IPS-NIHi11 (cell line): ENCODE measurements at places on chromosomes 7 and 10.

DNA sequence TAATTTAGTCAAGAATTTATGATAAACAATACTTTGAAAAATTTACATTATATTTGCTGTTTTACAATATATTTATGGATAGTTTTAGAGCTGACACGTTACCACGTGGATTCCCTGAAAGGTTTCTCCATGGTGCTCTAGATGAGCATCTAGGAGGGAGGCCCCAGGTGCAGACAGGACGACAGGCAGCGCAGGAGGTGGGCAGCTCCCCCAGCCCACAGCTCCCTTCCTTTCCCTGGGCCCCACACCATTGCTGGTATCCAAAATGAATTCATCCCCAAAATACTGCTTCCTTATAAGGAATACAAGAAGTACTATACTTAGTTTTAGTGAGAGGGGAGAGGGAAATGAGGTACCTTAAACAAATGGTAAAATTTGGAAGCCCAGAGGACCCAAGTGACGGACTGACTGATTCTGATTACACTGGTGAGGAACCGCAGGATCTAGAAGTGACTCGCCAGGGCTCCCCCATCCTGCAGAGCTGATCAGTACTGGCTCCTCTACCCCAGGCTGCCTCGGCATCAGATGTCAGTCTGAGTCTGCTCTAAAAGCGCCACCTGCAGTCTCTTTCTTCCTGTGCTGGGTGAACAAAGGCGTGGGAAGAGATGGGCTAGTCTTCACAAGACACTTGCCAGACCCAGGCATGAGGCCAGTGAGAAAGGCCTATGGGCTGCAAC, 89.2 kb downstream of the DLG5 start:
- peak; percentile 86 for DNase-seq

- DNase-seq: no peak
Observed at GRCh38 chr10:35011771-35012191, 78.4 kb downstream of the CUL2 start.

DNA sequence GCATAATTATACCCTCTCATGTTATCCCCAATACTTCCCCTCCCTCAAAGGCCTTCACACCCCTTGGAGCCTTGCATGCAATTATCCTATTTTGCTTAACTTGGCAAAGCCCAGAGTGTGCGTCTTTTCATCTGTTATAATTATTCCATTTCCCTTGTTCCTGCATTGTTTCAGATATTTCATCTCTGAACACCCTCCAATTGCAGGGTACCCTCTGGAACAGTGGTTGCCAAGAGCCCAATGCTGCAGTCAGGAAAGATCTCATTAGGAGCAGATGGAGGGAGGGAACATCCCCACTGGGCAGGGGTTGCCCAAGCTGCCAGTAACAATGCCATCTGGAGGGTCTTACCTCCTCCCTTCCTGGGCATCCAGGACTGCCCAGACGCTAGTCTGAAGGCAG, 18.4 kb upstream of the GOLGA7B start:
- DNase-seq: no peak

DNA sequence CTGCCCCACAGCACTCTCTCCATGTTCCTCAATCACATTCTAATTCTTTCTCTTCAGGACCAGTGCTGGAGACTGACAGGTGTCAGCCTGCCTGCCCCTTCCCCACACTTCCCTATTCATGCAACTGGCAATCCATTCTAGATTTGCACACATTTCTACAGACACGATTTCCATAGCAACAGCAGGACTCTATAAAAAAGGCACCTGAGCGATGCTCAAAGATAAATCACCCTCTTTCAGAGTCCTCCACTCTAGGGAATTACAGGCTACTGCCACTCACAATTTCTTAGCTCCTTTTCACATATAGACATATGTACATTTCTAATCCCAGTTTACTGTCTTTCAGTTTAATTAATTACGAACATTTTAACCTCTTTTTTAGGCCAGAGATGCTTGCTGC, 118.1 kb upstream of the ANKRD1 start:
- DNase-seq: no peak

GRCh38 chr7:108380517-108380916, 75.7 kb downstream of the NRCAM start:
- DNase-seq: no peak

- DNase-seq: no peak
Observed at GRCh38 chr7:44767912-44768627, 19.4 kb downstream of the ZMIZ2 start.

- DNase-seq: no peak
Observed at GRCh38 chr7:101923602-101923985, 106.2 kb downstream of the CUX1 start.

- DNase-seq: no peak
Observed at GRCh38 chr10:8214587-8214986, 160.1 kb downstream of the GATA3 start.

DNA sequence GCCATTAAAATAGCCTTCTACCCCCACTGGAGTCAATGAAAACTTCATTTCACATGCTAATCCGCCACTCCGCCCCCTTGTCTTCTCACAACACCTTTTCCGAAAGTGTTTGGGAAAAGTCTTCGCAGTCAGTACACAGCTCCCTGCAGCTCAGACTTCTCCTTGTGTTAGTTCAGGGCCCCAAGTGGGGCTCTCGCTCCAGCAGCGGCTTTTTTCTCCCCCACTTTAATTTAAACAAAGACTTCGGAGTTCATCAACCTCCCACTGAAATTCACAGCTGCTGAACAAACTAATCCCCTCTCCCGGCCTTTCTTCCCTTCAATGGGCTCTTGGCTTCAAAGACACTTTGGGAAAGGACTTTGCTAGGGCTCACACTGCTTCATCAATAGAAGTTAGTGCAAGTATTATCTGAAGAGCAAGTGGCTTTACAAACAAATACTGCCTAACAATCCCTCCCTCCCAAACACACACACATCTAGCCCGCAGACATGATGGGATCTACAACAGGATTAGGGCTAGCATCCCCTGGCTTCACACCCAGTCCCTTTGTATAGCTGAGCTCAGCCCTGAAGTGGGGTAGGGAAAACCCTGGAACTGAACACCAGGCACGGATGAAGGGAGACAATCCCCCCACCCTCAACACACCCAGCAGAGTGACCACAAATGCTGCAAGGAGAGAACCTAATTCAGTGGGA, 23.1 kb downstream of the WNT8B start:
- DNase-seq: peak; percentile 72

DNA sequence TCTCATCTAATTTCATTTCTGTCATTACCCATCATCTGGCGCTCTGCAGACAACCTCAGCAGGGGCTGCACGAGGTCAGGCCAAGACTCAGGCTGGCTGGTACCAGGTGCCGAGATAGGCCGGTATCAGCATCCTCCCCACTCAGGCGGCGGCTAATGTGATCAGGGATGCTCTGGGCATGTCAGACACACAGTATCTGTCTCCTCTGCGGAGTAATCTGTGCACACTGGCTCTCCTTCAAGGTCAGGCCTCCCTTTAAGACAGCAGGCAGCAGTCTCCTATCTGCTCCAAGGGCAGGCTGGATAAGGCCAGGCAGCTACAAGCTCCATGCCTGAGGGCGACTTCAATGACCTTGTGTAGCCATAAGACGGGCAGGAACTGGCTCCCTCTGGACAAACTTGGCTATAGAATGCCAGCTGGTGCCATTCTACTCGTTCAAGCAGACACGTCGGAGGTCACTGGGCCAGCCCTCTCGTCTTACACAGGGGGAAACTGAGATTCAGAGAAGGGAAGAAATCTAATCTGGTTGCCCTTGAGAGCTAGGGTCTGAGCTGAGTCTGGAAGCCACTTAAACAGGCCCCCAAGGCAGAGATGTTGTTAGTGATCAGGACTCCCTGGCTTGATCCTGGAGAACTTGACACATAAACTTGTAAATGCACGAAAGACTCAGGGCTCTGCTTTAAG, 59.3 kb downstream of the ARHGAP22 start:
- DNase-seq: no peak

- peak; percentile 29 for DNase-seq
Observed at GRCh38 chr7:42238709-42239366, 1.8 kb upstream of the GLI3 start.

- no peak for DNase-seq
Observed at GRCh38 chr10:61642150-61642571, 20.6 kb upstream of the CABCOCO1 start.

- no peak for DNase-seq
Observed at GRCh38 chr7:44143646-44144250, 2.6 kb upstream of the MYL7 start.

DNA sequence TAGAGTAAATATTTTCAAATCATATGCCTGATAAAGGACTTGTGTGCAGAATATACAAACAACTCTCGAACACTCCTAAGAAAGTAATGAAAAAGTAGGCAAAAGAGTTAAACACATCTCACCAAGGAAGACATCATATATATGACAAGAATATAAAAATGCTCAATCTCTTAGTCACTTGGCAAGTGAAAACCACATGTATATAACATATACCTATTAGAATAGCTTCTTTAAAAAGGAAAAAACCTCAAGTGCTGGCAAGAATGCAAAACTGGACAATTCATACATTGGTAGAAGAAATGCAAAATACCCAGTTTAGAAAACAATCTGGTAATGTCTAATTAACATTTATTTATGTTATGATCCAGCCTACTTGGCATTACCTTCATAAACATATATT, 146.6 kb upstream of the DGKB start:
- DNase-seq: no peak

GRCh38 chr7:150909200-150909995, 57.1 kb downstream of the AOC1 start:
- DNase-seq: no peak

DNA sequence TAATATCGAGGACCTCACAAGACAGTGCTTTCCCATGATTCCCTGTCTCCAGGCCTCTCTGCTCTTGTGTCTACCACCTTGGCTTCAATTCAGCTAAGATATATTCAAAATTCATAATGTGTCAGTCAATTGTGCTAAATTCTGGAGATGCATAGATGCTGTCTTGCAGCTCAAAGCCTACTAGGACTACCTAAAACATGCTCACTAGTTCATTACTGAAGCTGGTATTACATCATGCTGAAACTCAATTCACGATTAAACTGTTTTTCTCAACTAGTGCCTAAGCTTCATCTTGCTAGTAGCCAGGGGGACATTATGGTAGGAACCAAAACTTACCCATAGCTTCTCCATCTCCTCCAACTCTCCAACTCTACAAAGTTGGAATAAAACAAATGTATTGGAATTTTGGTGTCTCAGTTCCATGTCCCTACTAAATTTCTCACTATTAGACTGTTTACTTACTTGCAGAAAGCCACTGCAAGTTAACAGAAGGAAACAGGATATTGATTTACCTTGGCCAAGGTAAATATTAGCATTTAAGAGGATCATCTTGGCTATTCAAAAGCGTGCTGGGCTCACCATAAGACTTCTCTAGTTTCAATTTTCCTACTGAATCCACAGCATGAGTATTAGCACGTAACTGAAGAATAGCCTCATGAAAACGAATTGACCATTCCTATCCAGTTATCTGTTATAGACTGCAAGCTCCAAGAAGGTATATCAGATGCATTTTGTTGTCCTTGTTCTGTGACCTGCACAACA, 53.6 kb downstream of the CREB3L2 start:
- DNase-seq: no peak

GRCh38 chr10:108180878-108181277, 1016.4 kb upstream of the SORCS1 start:
- no peak for DNase-seq

GRCh38 chr10:8688881-8689280, 634.4 kb downstream of the GATA3 start:
- no peak for DNase-seq

DNA sequence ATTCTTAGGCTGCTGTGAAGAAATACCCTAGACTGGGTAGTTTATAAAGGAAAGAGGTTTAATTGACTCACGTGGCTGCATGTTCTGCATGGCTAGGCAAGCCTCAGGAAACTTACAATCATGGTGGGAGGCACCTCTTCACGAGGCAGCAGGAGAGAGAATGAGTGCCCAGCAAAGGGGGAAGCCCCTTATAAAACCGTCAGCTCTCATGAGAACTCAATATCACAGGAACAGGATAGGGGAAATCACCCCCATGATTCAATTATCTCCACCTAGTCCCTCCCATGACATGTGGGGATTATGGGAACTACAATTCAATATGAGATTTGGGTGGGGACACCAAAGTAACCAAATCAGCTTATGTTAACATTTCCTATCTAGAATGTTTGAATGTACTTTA, 259.2 kb downstream of the TWIST1 start:
- no peak for DNase-seq

DNA sequence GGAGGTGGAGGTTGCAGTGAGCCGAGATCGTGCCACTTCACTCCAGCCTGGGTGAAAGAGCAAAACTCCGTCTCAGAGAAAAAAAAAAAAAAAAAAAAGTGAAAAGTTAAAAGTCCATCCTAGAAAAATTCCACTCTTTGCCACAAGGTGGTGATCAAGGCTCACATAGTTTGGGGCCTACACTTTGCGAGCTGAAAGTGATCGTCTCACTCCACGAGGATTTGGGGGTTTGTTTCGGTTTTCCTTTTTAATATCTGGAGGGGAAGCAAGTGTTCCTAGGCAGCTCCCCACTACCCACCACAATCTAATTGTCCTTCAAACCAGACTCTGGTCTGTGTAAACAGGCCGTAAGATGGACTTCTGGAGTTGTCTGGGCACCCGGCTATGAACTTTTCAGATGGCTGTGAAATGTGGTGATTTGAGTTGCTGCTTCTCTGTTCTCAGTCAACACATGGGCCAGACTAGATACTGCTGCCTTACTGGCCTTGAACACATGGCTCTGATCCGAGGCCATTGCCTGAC, 27.1 kb downstream of the PRLHR start:
- peak; percentile 76 for DNase-seq

DNA sequence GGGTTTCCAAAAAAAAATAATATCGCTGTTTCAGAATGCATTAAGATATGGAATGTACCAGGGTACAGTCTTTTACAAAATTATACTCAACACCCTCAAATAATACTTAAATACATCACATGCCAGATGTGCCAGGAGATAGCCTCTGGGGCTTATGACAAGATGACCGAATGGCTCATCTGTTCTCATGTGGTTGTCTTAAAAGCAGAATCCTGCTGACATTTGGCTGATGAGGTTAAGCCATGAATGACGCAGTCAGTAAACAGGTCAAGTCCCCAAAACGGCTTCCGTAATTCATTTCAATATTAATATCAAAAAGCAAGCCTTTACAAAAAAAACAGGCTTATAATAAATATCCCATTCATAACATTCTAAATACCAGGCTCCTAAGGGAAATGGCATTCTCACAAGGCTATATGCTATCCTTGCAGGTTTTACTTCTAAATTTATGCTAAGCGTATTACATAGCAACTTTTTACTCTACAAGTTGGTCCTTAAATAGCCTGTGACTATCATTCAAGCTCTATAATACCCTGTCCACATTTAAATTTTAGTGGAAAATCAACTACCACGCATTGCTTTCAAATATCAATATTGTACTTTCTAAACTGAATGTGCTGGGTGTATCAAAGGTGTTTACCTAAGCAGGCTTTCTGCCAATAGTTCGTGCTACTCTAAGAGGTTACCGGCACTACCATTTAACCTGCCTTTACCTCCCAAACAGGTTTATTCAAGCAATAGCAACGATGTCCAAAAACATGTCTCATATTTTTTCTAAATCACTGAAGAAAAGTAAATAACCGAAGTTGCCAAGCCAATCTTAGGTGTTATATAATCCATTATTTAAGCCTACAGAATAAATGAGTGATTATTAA, 15.6 kb downstream of the SMURF1 start:
- no peak for DNase-seq
